ENCODE measurements at places on chromosomes 2 and 18.
A peak's percentile ranks its signal among the peaks of the same experiment; 100 is the strongest.

DNA sequence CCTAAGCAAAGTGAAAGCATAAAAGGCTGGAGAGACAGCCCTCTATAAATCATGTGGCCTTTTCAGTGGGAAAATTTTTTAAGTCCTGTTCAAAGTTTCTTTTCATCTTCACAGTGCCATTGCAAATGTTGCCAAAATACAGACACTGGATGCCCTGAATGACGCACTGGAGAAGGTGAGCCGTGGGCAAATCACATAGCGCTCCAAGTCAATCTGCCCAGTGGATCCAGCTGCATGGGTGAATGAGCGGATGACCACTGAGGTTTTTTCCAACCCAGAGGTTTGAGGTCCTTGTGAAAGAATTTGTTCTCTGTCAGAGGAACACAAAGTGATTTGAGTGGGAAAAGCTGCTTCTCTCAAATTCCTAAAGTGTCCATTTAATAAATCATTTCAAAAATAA lies 11.8 kb downstream of the DAPL1 start:
- DNase-seq: no peak

GRCh38 chr18:37435996-37436395 lies 129.6 kb downstream of the CELF4 start:
- no peak for DNase-seq

DNA sequence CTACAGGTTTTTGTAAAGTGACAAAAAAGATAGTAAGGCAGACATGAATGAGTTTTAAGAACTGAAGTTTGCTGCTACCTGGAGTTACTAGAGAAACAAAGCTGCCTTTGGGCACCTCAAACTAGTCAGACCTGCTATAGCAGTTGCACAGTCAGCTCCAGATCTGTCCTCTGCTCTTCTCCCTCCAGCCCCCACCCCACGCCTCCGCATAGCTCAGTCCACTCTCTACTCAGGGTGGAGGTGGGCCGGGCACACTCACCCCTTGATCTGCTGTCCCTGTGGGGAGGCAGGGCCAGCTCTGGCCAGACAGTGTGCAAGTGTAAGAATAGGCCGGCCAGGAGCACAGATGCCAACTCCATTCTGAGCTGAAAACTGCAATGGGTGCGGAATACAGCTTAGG lies 4.1 kb downstream of the SERTAD2 start:
- no peak for DNase-seq

DNA sequence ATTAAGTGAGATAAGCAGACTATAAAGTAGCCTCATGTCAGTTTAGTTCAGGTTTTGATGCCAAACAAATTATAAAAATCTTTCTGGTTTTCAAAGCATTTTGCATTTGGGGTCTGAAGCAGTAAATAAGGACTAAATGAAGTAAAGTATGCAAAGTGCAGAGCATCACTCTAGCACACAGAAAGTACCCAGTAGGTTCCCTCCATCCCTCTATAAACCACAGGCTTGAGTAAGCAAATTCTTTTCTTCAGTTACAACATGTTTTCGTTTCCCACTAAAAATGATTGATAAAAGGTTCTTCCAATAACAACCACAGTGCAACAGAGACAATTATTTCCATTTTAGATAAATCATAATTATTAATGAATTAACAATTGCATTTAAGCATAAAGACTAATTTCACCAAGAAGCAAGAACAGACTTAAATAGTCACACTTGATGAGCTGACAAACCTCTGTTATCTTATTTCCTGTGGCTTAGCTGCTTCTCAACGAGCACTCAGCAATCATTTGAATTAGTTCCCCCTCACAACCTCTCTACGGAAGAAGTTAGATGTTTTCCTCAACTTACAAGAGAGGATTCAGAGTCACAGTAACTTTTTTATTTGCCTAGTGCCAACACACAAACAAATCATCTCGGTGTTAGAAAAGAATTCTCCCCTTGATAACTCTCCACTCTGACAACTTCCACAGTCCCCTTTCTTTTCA lies 249.8 kb downstream of the NBAS start:
- no peak for DNase-seq

- peak; percentile 57 for DNase-seq
These were observed 53.6 kb upstream of the CAB39 start for GRCh38 chr2:230658877-230659652.

DNA sequence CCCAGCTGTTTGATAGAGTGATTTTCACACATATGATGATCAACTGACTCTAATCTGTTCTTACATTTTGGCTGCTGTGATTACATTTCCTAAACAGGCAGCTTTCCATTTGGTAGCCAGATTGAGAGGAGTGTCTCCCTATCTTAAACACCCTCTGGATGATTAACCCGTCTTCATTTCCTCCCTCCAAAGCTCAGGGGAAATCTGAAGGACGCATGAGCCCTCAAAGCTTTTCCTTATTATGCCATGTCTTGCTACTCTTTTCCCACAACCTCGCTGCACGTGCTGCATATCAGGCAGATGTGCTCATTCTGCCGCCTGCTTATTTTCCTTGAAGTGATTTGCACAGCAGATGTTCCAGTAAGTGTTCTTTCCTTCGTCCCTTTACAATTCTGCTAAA lies 837.4 kb downstream of the LRRTM4 start:
- DNase-seq: no peak

- DNase-seq: no peak
These were observed 63.5 kb downstream of the PLA2R1 start for GRCh38 chr2:159998961-159999360.

GRCh38 chr2:113260991-113261390 lies 17.7 kb downstream of the PAX8 start:
- DNase-seq: no peak

GRCh38 chr2:44772131-44772530 lies 169.4 kb upstream of the SIX3 start:
- no peak for DNase-seq

DNA sequence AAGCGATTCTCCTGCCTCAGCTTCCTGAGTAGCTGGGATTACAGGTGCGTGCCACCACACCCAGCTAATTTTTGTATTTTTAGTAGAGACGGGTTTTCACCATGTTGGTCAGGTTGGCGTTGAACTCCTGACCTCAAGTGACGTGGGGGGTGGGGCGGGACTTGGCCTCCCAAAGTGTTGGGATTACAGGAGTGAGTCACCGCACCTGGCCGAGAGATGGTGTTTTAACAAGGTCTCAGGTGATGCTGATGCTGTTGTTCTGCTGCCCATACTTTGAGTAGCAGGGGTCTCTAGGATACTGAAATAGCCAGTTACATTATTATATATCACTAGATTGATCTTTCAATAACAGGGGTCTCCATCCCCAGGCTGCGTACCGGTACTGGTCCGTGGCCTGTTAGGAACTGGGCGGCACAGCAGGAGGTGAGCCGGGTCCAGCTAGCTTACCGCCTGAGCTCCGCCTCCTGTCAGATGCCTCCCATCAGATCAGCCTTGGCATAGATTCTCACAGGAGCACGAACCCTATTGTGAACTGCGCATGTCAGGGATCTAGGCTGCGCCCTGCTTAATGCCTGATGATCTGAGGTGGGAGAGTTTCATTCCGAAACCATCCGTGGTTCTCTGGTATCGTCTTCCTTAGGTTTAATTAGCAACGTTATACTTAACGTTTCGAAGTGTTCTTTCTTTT lies 48.3 kb upstream of the SLC38A11 start:
- DNase-seq: no peak

DNA sequence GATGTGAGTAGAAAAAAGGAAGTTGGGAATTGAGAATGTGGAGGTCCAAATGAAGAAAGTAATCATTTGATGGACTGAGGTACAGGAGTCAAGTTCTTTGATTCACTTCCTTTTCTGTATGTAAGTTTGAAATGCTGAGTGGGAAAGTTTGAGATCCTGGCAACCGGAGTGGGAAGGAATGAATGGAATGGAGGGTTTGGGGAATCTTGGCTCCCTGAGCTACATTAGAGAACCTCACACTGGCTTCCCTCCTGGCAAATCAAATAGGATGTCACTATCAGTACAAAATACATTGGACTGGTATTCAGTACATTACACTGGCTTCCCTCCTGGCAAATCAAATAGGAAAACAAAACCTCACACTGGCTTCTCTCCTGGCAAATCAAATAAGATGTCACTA lies 9.8 kb upstream of the RNF138 start:
- DNase-seq: no peak

- no peak for DNase-seq
These were observed 19.0 kb downstream of the ABCG5 start for GRCh38 chr2:43819491-43820163.

GRCh38 chr2:232239951-232240681 lies 138.4 kb upstream of the ALPP start:
- DNase-seq: no peak

GRCh38 chr2:55089726-55090125 lies 39.5 kb upstream of the RTN4 start:
- no peak for DNase-seq

DNA sequence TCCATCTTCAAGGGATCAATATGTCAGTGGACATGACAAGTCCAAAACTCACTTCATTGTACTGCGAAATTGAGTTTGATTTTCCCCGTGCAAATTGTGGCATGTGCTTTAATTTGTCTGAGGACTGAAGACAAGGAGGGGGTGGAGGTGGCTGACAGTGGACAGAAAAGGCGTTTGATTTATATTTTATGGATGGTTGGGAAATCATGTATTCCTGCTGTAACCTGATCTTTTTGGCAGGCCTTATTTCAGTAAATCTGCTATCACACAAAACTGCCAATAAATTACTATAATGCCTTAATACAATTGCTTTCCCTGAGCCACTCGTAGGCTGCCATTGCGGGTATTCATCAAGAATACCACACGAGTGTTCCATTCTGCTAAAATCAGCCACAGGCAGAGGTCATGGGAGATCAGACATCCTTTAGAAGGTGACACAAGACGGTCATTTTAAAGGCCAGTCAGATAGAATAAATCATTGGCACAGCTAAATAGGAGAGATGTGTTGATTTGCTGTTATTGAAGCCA lies 720.5 kb downstream of the MBD2 start:
- no peak for DNase-seq

GRCh38 chr2:169636440-169637097 lies 52.4 kb downstream of the PPIG start:
- DNase-seq: no peak

- DNase-seq: no peak
These were observed 300.3 kb downstream of the NBAS start for GRCh38 chr2:15260835-15261234.

DNA sequence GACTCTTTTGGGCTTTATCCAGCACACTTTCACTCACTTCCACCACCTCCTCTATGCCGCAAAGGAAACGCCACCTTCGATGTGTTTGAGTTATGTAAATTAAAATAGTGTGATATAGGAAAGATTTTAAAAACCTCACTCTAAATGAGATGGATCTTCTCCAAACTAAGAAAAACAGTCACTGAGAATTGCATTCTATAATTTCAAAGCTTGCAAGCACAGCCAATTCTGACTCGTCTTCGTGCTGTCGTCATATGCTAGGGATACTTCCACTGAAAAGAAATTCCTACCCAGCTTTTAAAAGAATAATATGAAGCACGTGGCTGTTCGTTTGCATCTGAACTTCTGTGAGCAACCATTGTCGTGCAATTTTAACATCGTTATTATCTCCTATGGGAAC lies 162.5 kb downstream of the SH3BP4 start:
- DNase-seq: no peak

DNA sequence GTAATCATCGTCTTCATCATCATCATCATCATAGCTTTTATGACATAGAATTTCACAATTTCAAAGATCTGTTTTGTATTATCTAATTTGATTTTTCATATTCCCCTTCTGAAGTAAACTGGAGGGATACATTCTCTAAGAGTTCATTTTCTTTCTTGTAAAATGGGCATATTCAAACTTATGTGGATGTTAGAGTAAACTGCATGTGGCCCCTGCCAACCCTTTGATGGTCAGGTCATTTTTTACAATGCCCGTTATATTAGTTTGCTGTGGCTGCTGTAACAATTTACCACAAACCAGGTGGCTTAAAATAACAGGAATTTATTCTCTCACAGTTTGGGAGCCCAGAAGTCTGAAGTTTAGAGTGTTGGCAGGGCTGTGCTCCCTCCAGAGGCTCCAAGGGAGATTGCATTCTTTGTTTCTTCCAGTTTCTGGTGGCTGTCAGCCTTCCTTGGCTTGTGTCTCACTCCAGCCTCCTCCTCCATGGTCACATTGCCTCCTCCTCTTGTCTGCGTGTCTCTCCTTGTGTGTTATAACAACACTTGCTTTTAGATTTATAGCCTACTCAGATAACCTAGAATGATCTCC lies 127.5 kb upstream of the MMADHC start:
- DNase-seq: no peak

- DNase-seq: no peak
These were observed 446.0 kb upstream of the TNP1 start for GRCh38 chr2:217305882-217306281.

- no peak for DNase-seq
These were observed 4.1 kb downstream of the CYTIP start for GRCh38 chr2:157439824-157440186.

GRCh38 chr2:25009954-25010353 lies 31.9 kb upstream of the EFR3B start:
- DNase-seq: no peak

DNA sequence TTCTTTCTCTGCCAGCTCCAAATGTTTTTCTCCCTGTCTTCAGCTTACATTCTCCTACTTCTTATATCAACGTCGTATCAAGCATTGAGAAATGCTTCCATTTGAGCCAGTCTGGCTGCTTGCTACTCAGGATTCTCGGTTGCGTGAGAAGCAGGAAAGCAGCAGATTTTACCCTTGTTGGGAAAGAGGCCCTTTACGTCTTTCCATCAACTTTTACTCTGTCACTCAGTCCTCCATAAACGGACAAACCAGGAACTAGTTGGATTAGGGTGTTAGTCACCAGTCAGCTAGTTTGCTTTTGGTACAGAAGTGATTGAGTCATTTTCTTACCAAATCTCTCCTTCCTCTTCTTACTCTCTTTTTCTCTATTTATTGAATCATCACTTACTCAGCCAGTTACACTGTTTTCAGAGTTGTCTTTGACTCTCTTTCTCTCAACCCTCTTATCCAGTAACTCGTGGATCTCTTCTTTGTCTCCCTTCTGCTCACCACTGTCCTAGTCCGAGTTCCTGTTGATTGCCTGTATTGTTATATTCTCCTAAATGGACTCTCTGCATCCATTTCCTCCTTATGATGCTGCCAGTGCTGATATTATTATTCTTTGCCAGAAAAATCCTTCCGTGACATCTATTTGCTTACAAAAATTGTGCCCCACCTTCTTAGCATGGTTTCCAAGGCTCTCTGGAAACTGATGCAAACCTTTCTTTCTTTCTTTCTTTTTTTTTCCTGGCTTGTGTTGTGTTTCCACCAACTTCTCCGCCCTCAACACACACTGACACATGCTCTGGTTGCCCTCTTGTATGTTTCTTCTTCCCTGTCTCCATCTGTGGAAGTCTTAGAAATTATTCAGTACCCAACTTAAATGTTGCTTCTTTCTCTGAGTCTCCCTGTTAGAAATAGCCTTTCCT lies 61.5 kb downstream of the VRK2 start:
- no peak for DNase-seq

DNA sequence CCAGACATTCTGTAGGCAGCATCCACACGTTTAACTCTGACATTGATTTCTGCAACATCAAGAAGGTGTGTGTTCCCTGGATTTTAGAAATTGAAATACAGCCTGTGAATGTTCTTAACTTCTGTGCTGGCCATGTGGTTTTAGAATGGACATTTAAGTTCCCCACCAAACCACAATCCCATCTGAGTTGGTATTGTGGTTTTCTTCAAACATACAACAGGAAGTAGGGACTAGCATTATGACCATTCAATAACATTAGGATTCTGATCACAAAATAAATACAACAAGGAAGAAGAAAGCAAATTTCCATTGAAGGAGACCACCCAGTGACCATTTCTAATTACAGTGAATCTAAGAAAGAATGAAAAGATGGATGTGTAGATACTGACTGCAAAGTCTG lies 51.2 kb downstream of the MAP3K20 start:
- DNase-seq: no peak

All from stimulated activated CD8-positive, alpha-beta memory T cell treated with anti-CD3 and anti-CD28 coated beads, Interleukin-4, amount 100 ng/mL, for 24 hours (primary cell).